Endothelial cell (in vitro differentiated cells): ENCODE measurements at places on chromosomes 16 and 17.

DNA sequence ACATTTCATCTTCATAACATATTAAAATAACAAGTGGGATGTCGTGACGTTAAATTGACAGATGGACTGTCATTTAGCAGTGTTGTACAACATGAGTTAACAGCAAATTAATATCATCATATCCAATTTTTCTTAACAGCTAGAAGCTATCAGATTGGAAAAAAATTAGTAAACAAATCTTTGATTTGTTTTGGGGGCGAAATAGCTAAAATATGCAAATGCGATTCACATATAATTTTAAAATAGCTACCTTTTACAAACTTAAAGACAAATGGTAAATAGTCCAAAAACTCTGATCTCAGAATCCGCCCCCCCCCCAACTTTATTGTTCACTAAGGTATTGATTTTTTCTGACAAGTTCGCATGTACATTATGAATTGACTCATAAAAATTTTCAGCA is 20.3 kb upstream of the NACA2 start:
- DNase-seq: no peak

DNA sequence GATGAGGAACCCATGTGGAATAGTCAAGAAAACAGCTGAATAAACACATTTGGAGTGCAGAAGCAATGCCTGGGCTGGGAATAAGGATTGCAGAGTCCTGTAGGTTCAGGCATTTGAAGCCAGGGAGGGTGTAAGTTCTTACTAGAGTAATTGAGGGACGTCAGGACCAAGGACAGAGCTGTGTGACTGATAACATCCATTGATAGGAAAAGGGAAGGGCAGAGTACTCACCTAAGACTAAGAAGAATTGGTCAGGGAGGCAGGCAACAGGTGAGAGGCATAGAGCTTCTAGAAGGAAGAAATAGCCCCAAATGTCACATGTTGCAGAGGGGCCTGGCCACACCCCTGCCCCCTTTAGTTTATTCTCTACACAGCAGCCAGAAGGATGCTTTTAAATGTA is 79.8 kb upstream of the TMEM132E start:
- DNase-seq: peak; percentile 54

DNA sequence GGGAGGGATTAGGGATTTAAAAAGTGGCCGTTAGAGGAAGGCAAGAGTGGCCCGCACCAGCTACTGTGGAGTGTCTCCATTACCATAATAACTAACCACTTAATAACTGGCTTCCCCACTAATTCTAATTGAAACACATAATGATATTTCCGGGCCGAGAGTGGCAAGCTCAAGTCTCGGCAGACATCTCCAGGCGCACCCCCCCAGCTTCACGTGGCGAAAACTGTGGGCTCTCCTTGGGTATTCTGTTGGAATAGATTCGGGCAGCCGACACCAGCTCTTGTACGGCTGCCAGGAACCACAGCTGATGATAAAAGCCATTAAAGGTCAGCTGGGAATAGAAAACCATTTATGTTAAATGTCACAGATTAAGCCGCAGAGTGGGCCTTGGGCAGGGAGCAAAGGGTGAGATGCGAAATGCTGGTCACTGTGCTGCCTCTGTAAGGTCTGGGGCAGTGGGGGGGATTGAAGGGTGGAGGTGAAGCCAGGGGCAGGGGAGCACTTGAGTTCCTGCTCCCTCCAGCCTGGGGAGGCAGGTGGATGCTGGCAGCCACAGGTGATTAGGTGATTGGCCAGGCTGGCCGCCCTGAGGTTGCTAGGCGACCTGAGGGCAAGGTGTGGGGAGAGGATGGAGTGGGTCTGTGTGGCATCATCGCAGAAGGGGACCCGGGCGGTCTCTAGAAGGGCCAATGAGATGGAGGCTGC is 115.6 kb upstream of the SDK2 start:
- no peak for DNase-seq

DNA sequence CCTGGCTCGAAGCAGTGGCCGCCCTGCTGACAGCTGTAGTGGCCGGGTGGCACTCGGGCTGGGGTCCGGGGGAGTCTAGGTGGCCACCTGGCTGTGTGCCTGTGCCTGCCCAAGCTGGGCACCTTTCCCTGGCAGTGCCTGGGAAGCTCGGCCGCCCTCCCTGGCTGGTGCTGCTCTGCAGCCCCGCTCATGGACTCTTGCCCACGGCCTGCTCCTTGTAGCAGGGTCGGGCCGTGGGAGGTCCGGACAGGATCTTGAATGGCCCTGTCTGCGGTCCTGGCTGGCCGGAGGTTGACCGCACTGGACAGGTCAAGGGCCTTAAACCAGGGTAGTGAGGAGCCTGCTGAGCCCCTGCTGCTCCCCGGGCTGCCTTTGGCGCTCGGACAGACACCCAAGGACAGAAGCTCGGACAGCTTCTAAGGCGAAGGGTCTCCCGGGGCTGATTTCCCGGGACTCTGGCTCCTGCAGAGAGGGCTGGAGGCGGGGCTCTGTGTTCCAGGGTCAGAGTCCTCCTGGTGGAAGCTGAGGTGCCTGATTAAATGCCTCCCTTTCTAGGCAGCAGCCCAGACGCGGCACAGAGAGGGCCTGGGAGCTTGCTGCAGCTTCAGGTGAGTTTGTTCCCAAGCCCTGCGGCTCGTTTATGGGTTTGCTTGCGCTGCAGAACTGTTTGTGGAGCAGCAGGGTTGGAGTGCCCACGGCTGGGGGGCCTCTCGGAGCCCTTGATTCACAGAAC is 6.0 kb downstream of the CAPN15 start:
- DNase-seq: no peak

DNA sequence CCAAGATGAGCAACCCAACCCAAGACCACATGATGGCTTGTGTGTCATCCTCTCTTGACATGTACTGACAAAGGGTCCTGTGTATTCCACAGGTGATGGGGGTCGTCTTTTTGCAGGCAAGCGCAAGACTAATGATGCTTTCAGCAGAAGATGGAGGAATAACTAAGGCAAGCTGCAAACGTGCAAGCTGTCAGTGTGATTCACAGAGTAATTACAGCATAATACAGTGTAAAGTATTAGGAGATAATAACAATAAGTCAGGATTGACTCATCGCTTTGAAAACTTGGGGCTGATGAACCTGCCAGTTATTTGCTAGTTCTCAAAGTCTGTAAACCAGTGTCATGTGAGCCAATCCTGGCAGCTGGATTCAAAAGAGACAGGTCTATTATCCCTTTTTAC is 41.6 kb upstream of the ASIC2 start:
- DNase-seq: no peak

- DNase-seq: peak; percentile 37
These were observed 375 bp downstream of the SLC25A11 start for GRCh38 chr17:4939546-4939795.

DNA sequence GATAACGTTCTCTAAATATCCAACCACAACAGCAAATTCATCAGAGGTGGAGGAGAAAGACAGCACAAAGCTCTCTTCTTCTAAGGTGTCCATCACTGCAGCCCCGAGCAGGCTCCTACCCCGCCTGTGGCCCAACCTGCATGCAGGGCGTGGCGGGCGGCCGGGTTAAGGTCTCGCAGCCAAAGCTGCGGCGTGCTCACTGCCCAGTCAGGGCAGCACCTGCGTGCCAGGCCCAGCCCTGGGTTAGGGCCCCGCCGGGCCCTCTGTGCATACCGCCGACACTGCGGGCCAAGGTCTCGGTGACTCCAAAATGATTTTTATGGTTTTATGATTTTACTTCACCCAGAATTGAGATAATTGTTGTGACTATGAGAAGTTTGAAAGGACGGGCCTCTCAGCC is 57.8 kb downstream of the FOXK2 start:
- no peak for DNase-seq

- no peak for DNase-seq
These were observed 102.6 kb downstream of the GOSR1 start for GRCh38 chr17:30579610-30580315.

GRCh38 chr16:29761882-29762281 is 16.1 kb upstream of the C16orf54 start:
- no peak for DNase-seq

DNA sequence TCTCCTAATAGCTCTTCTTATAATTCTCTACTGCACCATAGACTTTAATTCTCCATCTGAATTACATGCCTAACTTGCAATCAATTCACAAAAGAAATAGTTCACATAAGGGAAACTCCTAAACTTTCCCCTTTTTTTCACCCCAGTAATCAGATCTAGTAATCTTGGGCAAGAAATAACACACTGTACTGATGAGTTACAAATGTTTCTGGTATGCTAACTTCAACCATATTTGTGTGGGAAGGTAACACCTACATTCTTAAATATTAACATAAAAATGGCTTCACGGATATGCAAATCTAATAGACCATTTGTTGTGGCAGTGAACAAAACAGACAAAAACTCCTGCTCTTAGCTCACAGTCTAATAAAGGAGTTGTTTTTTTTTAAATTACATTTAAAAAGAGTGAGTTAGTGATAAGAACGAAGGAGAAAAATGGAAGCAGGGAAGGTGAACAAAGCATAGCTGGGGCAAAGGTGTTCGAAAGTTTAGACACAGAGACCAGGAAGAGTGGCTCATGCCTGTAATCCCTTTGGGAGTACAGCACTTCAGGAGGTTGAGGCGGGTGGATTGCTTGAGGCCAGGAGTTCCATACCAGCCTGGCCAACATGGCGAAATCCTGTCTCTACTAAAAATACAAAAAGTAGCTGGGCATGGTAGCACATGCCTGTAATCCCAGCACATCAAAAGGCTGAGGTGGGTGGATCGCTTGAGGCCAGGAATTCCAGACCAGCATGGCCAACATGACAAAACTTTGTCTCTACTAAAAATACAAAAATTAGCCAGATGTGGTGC is 34.8 kb downstream of the CMTM3 start:
- no peak for DNase-seq

DNA sequence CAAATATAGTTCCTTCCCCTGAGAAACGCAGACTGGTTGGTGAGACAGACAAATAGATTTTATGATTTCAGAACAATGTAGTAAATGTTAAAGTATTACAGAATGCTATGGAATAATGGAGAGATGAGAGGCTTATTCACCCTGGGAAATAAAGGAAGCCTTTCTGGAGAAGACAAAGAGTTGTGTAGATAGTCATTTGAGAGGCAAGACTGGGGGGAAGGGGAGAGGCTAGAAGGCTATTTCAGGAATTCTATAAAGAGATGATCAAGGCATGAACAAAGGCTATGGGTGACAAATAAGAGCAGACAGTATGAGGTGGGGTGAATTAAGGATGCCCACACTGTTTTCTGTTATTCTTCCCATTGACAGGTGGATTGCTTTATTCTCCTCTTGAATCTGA is 211.4 kb downstream of the GRIN2A start:
- DNase-seq: no peak

GRCh38 chr16:7990626-7991260 is 599.6 kb downstream of the TMEM114 start:
- no peak for DNase-seq

DNA sequence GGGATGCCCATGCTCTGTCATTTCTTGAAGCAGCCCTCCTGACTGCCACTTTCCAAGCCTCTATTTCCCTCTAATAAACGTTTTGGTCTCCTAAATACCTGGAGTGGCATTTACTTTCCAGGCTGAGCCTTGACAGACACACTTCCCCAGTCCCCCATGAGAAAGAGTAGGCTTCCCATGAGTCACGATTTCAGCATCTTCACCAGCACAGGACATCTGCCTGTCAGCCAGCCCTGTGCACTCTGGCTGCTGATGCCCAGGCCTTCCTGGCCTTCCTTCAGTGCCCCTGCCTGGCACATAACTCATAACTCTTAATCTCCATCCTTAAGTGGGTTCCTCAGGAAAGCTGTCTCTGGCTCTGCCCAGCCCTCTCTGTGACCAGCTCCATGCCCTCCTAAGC is 30.8 kb upstream of the GAS7 start:
- no peak for DNase-seq

DNA sequence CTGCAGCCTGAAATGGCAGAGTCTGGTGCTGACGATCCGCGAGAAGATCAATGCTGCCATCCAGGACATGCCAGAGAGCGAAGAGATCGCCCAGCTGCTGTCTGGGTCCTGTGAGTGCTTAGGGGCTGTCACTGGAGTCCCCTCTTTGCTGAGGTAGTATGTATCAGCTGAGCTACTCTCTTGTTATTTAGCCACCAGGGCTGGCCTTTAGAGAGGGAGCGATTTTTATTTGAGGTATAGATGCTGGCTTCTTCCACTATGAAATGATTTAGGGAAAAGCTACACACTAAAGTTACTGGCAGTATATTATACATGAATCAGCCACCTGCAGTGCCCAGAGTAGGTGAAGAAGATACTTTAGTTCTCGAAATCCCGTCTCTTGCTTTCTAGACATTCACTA is 2.6 kb downstream of the CDK5RAP3 start:
- DNase-seq: no peak

DNA sequence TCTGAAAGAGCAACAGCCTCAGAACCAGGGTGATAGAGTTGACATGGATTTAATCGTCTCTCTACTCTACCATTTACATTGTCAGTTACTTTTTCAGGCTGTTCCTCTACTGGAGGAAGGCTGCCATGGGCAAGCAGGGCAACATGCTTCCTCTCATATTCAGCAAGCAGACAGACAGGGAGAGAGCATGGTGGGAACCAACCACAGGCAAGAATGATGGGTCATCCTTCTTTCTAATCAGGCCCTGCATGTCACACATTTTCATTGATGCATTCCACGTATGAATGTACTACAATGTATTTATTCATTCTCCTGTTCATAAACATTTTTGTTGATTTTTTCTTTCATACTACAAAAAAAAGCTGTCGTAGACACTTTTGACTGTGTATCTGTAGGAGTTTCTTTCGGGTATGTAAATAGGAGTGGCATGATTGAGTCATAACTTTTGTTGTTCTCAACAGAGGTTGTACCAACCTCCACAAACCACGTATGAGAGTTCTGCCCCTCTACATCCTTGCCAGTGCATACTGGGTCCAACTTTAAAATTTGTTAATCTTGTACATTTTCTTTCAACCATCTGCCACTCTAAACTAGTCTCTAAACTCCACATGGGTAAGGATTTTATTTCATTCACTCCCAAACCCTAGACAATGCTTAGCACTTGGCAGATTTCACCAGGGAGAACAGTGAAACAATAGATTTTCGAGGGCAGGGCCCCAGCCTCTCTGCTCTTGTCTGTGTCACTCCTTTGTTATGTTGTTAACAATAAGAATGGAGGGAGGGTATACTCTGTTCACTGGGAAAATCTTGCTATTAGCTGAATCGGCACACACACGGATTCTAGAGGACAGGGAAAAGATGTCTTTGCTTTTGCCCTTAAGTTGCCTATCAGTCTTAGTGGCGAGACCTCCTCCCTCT is 58.7 kb downstream of the CMC2 start:
- DNase-seq: no peak

GRCh38 chr16:23835390-23836077 is at the start of gene PRKCB:
TSS of gene PRKCB (plus strand) at chr16:23835983.
- peak; percentile 89 for DNase-seq

- no peak for DNase-seq
These were observed 18.3 kb downstream of the GLYR1 start for GRCh38 chr16:4828567-4829321.
